ENCODE measurements at places on chromosomes 5 and 9. TPM values are rescaled to one million over a fixed set of nuclear protein-coding genes. Genes with fewer than 3 reads are reported as not detected.

Gene PHYHD1
- total RNA-seq, result 15.5 TPM

Gene KCTD16
- total RNA-seq, result 0.28 TPM

Gene PPP2R2B
- total RNA-seq, result 19.6 TPM

Gene ZFAND5
- total RNA-seq, result 208 TPM

Gene OBP2B
- not detected for total RNA-seq
